ENCODE measurements at places on chromosomes 7 and 10.

DNA sequence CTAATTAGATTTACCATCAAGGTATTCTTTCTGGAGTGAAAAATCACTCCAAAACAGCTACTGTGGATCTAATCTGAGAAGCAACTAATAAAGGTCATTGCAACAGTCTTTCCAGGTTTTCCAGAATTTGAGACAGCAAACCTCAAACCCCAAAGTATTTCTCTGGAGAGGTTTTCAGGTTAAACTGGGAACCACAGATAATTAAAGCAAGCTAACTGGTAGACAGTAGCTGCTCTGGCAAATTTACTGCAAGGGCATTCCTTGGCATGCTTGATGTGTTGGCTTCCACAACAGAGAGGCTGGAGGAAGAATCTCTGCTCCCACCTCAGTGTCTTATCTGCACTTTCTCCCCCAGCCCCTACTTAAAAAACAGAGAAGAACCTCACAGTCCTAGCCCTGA lies 140.0 kb upstream of the NRBF2 start:
- no peak for DNase-seq

- DNase-seq, result no peak
Measured at GRCh38 chr10:32317795-32318357, 29.1 kb downstream of the EPC1 start.

DNA sequence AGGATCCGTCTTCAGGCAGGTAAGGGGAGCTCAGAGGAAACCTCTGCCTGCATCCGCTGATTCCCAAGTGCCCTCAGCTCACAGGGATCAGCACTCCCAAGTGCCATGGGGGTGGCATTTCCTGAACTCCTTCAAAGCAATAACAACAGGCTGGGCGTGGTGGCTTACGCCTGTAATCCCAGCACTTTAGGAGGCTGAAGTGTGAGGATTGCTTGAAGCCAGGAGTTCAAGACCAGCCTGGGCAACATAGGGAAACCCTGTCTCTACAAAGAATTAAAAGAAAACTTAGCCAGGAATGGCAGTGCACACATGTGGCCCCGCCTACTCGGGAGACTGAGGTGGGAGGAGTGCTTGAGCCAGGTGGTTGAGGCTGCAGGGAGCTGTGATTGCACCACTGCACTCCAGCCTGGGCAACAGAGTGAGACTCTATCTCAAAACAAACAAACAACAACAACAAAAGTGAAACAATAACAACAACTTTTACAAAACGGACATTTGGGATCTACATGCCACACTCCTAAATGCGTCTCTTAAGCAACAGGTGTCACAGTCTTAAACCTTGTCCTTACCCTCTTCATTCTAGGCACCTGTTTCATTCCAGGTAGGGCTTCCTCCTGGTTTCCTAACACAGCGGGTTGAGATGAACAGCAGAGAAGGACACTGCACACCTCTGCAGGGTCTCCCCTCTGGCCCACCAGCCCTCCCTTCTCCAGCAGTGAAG lies 73.8 kb downstream of the PAXIP1 start:
- DNase-seq, result no peak

GRCh38 chr7:150332852-150333635 lies 8.4 kb downstream of the RARRES2 start:
- no peak for DNase-seq

DNA sequence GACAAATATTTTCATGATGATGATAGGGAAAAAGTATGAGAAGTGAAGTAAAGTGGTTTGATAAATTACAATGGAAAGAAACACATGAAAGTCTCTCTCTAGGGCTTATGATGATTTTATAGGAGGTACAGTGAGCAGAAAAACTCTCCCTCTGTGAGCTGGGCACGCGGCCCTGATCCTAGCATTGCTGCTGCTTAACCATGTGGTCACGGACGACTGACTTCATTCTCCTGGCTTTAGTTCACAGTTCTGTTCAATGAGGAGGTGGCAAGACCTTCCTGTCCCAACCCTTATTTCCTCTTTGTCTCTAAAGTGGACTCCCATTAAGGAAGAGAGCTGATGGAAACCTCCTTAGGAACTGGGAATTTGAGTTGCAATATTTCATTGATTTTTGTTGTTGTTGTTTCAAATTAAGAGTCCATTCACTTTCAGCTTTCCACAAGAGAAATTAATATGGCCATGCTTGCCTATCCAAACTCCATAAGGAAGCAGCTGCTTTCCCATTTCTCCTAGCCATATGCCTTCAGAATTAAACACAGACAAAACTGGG lies 8.2 kb upstream of the PON3 start:
- DNase-seq, result no peak

- no peak for DNase-seq
Measured at GRCh38 chr7:27170426-27171324, 3.4 kb downstream of the HOXA10 start.

GRCh38 chr7:32103361-32103760 lies 33.2 kb upstream of the PDE1C start:
- DNase-seq, result no peak

GRCh38 chr7:85176197-85176596 lies 10.7 kb downstream of the SEMA3D start:
- no peak for DNase-seq

All from inflammatory macrophage (primary cell).